ENCODE measurements at places on chromosomes 16 and 17. TPM values are rescaled to one million over a fixed set of nuclear protein-coding genes. Genes with fewer than 3 reads are reported as not detected.

The MFAP4 gene
- total RNA-seq, result not detected

The NETO2 gene
- total RNA-seq, result 75.8 TPM

The CES1 gene
- total RNA-seq, result 0.86 TPM

The NKD1 gene
- total RNA-seq, result 0.20 TPM

The NEUROD2 gene
- not detected for total RNA-seq

The CMTM1 gene
- total RNA-seq, result 48.4 TPM

GRCh38 chr17:78747488-78747887 lies 34.6 kb downstream of the CYTH1 start:
- H3K27ac ChIP-seq, result no peak overlapping the region
- no peak overlapping the region for H3K4me3 ChIP-seq
- no peak for DNase-seq
- H3K27me3 ChIP-seq, result no peaks in the 10 kb centered on the region

DNA sequence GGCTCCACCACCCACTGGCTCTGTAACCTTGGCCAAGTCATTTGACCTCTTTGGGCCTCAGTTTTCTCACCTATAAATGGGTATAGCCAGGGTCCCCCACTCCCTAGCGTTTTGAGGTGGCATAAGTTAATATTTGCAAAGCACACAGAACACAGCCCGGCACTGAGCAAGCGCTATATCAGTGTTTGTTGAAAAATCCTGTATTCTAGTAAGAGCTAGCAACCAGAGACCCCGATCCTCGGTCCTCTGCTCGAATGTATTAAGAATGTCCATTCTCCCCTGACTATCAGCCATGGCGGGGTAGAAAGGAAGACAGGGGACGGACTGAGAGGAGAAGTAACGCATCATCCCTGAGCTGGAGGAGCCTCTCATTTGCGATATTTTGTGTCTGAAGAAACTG lies 131.2 kb downstream of the IRF8 start:
- H3K36me3 ChIP-seq, result no peaks in the 10 kb centered on the region
- no peak overlapping the region for H3K4me3 ChIP-seq
- H3K27ac ChIP-seq, result no peak overlapping the region
- peaks cover 98% of the 10 kb centered on the region for H3K27me3 ChIP-seq
- H3K4me1 ChIP-seq, result peaks cover 13% of the 10 kb centered on the region
- DNase-seq, result no peak

DNA sequence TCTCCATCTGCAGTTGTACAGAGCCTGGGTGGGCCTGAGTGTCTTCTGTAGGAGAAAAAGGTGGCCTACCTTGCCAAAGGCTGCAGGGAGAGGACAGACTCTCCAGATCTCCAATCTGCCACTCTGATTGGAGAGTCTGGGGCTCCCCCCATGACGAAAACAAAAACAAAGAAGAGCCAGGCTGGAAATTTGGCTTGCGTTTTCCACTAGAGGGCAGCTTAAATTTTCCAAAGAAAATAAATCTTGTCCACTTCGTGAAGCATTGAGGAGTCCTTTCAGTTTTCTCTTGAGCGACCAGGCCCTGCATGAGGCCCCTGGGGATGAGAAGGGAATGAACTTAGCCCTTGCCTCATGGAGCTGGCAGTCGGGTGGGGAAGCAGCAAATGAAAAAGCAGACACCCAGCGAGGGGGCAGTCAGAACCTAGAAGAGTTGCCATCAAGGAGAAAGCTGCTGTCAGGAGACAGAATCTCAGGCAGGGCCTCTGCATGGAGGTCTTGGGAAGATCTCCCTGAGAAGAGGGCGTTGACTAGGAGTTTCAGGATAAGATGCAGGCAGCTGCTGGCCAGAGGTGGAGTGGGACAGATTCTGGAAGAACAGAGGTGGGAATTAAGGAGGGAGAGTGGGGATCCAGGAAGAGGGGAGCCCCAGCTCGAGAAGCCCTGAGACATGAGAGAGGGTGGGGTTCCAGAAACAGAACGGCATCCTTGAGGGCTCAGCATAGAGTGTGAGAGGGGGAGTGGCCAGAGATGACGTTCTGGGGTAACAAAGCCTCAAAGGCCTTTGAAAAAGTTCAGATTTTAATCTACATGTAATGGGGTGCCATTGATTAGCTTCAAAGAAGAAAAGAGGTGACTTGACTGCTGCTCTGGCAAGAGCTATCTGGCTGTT lies 8.4 kb upstream of the SHCBP1 start:
- peaks cover 11% of the 10 kb centered on the region for H3K4me1 ChIP-seq
- no peaks in the 10 kb centered on the region for H3K36me3 ChIP-seq
- no peak overlapping the region for H3K4me3 ChIP-seq
- DNase-seq, result peak; percentile 35
- peaks cover 11% of the 10 kb centered on the region for H3K27me3 ChIP-seq
- H3K27ac ChIP-seq, result no peak overlapping the region

DNA sequence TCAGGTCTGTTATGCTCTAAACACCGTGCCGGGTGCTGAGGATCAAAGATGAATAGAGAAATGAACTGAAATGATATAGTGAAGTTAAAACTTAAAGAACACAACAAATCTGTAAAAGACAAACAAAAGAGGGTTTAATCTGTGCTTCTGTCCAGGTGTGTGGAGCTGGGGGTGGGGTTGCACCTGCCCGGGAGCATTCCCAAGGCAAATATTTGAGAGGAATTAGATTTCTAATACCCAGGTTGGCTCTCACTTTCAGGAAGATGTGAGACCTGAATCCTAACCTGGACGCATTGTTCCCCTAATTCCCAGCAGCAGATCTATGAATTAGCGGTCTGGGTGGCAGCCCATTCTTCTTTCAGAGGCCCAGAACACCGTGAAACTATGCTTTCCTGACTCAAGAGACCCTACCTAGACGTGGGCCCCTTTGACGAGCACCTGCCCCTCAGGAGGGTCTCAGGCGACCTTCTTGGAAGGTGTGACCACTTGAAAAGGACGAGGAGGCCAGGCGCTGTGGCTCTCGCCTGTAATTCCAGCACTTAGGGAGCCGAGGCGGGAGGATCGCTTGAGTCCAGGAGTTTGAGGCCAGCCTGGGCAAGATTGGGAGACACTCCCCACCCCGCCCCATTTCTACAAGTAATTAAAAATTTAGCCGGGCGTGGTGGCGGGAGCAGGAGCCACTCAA lies 677 bp upstream of the RANGRF start:
- peaks cover 22% of the 10 kb centered on the region for H3K36me3 ChIP-seq
- H3K27me3 ChIP-seq, result no peaks in the 10 kb centered on the region
- H3K27ac ChIP-seq, result peak overlapping the region; percentile 58
- peak overlapping the region; percentile 84 for H3K4me3 ChIP-seq

DNA sequence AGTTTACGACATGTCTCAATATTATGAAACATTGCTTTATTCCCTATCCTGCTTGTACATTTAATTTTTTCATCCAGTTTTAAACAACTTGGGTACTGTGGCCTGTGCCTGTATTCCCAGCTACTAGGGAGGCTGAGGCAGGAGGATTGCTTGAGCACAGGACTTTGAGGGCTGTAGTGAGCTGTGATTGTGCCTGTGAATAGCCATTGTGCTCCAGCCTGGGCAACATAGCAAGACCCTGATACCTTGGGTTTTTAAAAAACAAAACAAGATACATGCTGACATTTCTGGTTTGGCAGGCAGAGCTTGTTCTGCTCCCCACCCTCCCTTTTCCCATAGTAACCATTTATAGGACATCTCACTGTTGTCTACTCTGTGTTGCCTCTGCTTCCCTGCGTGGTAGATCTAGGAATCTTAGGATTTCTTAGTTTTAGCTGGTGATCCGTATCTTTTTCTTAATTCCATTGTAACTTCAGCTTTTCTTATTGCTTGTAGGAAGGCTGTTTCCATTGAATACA lies 35.6 kb downstream of the TENT4B start:
- H3K4me3 ChIP-seq, result no peak overlapping the region
- peaks cover 20% of the 10 kb centered on the region for H3K36me3 ChIP-seq
- no peak for DNase-seq
- no peak overlapping the region for H3K27ac ChIP-seq

- peak overlapping the region; percentile 15 for H3K27ac ChIP-seq
- H3K27me3 ChIP-seq, result peaks cover 27% of the 10 kb centered on the region
- H3K4me1 ChIP-seq, result no peaks in the 10 kb centered on the region
- DNase-seq, result no peak
Observed at GRCh38 chr17:29347831-29348629, 42.1 kb upstream of the TAOK1 start.

DNA sequence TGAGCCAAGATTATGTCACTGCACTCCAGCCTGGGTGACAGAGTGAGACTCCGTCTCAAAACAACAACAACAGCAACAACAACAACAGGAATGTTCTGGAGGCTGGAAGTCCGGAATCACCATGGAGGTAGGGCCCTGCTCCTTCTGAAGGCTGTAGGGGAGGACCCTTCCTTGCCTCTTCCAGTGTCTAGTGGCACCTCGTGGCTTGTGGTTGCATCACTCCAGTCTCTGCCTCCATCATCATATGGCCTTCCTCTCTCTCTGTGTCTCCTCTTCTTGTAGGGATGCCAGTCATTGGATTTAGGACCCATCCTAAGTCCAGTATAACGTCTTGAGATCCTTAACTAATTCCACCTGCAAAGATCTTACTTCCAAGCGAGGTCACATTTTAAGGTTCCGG lies 14.0 kb downstream of the NAGPA start:
- H3K36me3 ChIP-seq, result no peaks in the 10 kb centered on the region
- H3K27me3 ChIP-seq, result peaks cover 65% of the 10 kb centered on the region
- no peaks in the 10 kb centered on the region for H3K4me1 ChIP-seq

DNA sequence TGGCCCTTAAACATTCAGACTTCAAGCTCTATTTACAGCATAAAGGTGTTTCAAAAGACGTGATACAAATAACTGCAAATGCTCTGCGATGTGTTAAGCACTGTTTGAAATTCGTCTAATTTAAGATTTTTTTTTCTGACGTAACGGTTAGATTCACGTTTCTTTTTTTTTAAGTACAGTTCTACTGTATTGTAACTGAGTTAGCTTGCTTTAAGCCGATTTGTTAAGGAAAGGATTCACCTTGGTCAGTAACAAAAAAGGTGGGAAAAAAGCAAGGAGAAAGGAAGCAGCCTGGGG lies 681 bp upstream of the MAPT start:
- peaks cover 25% of the 10 kb centered on the region for H3K36me3 ChIP-seq
- peak overlapping the region; percentile 87 for H3K4me3 ChIP-seq
- H3K27ac ChIP-seq, result peak overlapping the region; percentile 69
- peaks cover 77% of the 10 kb centered on the region for H3K27me3 ChIP-seq
- no peak for DNase-seq

DNA sequence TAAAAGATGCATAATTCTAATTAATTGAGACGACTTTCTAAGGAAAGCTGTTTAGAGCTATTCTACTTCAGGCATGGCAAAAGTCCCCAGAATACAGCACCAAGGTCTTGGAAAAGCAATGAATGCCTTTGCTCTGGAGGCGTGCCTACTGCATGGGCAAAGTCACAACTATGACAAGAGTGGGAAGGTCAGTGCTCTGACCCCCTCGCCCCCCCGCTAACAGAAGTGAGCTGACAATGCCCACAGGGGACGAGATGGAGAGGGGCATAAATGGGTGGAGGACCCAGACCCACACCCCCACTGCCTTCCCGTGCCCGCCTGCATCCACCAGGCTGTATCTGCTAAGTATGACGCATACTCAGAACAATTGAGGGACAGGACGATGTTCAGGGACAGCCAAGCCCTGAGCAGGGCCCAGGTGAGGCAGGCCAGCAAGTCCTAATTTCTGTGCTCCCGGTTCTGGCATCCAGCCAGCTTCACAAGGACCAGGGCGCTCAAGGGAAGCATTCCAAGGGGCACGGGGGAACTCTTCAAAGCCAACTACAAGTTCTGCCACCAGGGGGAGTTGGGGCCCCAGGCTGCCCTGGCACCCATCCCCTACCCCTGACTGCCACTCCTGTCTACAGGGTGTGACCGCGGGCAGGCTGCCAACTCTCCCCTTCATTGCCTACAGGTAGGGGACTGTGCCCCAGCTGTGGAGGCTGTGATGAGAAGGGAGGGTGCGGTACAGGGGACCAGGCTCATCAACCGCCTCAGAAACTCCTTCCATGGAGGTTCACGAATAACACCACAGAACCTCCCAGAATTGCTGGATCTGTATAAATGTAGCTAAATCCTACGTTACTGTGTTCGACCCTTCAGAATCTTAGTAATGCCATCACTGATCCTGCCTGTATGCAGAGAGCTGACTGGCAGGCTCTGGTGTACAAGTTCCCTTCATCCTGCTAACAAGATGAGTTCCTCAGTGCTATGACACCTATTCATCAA lies 20.8 kb downstream of the NPRL3 start:
- no peaks in the 10 kb centered on the region for H3K27me3 ChIP-seq
- no peak overlapping the region for H3K4me3 ChIP-seq
- H3K4me1 ChIP-seq, result peaks cover 11% of the 10 kb centered on the region
- no peak overlapping the region for H3K27ac ChIP-seq
- peaks cover 25% of the 10 kb centered on the region for H3K36me3 ChIP-seq

- peaks cover 61% of the 10 kb centered on the region for H3K4me1 ChIP-seq
- DNase-seq, result peak; percentile 62
- H3K4me3 ChIP-seq, result peak overlapping the region; percentile 76
- H3K27me3 ChIP-seq, result no peaks in the 10 kb centered on the region
- H3K36me3 ChIP-seq, result peaks cover 49% of the 10 kb centered on the region
Observed at GRCh38 chr16:57801098-57801808, 1.0 kb downstream of the KIFC3 start.

- H3K27me3 ChIP-seq, result no peaks in the 10 kb centered on the region
- no peak overlapping the region for H3K27ac ChIP-seq
- H3K4me3 ChIP-seq, result no peak overlapping the region
- H3K4me1 ChIP-seq, result peaks cover 18% of the 10 kb centered on the region
- H3K36me3 ChIP-seq, result no peaks in the 10 kb centered on the region
Observed at GRCh38 chr17:67479148-67479547, 102.1 kb downstream of the PITPNC1 start.

DNA sequence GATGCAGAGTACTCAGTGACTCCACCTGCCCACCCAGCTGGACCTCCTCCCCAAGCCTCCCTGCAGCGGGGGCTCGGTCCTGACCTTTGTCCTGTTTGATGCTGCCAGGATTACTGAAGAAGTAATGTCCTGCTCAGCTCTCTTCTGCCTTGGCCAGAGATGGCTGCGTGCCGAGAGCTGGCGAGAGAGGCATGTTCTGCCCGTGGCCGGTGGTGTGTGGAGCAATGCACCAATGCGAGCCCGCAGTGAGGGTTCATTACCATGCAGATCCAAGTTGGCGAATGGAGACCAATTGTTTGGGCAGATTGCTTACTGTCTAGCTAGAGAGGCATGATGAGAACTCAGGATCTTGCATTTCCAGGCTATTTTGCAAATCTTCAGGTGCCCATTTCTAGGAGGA lies 248.9 kb downstream of the ENGASE start:
- peaks cover 90% of the 10 kb centered on the region for H3K27me3 ChIP-seq
- DNase-seq, result no peak
- H3K27ac ChIP-seq, result no peak overlapping the region
- no peaks in the 10 kb centered on the region for H3K36me3 ChIP-seq
- no peak overlapping the region for H3K4me3 ChIP-seq
